Psoas muscle (tissue), 8 donors: ENCODE measurements at places on chromosomes 11 and 22.

DNA sequence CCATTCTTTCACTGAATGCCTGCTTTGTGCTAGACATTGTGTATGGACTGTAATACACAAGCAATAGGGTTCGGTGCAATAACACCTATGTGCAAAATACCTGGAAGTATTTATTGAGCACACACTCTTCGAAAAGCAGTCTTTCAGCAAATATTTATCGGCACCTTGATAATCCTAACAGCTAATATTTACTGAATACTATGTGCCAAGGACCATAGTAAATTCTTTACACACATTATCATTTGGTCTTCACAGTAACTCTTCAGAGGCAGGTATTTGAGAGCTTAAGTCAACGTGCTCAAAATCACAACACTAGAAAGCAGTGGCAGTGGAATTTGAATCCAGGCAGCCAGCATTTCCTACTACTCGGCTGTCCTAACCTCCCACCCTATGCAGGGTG is 2.2 kb downstream of the B3GNT6 start:
- no peak for DNase-seq

GRCh38 chr11:111427471-111427912 is 48.4 kb upstream of the POU2AF1 start:
- no peak for DNase-seq

GRCh38 chr22:30246814-30247376 is 336 bp upstream of the LIF start:
- no peak for DNase-seq

- DNase-seq, result no peak
These were observed 59.8 kb upstream of the WNT7B start for GRCh38 chr22:46036558-46037408.

- DNase-seq, result no peak
These were observed 3.5 kb upstream of the ACAT1 start for GRCh38 chr11:108117746-108118371.

- DNase-seq, result no peak
These were observed 508.1 kb downstream of the TBC1D22A start for GRCh38 chr22:47270463-47271135.
